ENCODE measurements at places on chromosomes 6 and 20. TPM values are rescaled to one million over a fixed set of nuclear protein-coding genes. Genes with fewer than 3 reads are reported as not detected.

CYP24A1 gene
- total RNA-seq: not detected

EDN1 gene
- 0.56 TPM for total RNA-seq

POM121L2 gene
- total RNA-seq: not detected

PARD6B gene
- 5.7 TPM for total RNA-seq

GSTA2 gene
- not detected for total RNA-seq

PBOV1 gene
- not detected for total RNA-seq

ARMH2 gene
- 2.1 TPM for total RNA-seq

KCNQ2 gene
- total RNA-seq: not detected

- DNase-seq: no peak
These were observed 18.5 kb upstream of the FAM184A start for GRCh38 chr6:119096721-119097565.

DNA sequence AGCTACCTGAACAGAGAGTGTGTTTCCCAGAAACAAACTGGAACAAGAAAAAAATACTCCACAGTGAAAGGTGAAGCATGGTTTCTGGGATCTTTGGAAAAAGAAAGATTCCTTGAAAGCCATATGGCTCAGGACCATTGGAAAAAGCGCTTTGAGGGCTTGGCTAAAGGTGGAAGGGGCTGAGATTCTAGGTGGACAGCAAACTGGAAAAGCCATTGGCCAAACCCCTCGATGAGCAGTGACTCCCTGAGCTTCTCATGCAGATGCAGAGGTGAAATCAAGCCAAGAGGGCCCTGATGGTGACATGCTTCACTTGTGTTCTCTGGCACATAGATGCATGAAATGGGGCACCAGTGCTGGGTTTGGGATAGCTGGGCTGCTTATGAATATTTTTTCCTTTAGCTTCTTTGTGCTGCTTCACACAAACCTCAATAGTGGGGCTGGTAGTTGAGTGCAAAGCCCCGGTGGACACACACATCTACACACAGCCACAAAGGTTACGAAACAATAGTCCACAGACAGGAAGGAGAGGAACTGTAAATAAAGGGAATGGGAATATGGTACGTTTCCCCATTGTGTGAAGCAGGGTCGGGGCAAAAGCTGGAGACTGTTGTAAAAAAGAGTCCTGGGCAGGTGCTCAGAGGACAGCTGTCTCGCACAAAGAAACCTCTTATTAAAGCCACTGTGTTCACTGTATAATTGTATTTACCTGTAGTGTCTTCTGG is 117.8 kb downstream of the FOXA2 start:
- no peak for DNase-seq

GRCh38 chr20:10115021-10115420 is 80.2 kb downstream of the ANKEF1 start:
- no peak for DNase-seq

- DNase-seq: no peak
These were observed 113.7 kb downstream of the DLL1 start for GRCh38 chr6:170176898-170177771.

DNA sequence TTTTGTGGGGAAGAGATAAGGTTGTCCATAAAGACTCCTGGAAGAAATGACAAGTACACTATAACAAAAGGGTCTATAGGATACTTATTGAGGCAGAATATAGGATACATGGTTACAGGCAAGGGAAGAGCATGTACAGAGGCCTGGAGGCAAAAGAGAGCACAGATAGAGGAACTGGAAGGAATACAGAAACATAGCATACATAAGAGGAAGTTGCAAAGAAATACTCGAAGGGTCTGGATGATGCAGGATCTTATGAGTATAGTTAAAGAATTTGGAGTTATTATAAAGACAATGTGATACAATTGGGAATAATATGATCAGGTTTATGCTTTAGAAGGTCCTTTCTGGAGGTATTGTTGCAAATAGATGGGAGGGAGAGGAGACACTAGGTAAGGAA is 592.7 kb upstream of the POU3F2 start:
- DNase-seq: no peak

GRCh38 chr20:18650224-18650623 is 62.4 kb downstream of the DTD1 start:
- no peak for DNase-seq

- no peak for DNase-seq
These were observed 59.6 kb downstream of the ZNF831 start for GRCh38 chr20:59223182-59223601.

DNA sequence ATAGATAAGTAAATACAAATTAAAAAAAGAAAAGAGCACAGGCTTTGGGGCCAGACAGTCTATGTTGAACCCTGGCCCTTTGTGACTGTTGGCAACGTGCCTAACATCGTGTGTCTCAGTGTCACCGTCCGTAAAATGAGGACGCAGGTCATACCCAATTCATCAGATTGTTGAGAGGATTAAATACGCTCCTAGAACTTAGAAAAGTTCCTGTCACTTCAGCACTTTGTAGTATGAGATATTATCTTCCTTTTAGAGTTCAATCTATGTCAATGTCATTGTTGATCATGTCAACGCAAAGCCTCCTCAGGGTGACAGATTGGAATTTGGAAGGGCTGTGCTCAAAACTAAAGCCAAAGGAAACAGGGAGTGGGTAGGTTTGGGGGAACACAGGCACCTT is 21.7 kb downstream of the SERPINB1 start:
- no peak for DNase-seq

- no peak for DNase-seq
These were observed 97.8 kb downstream of the NKAIN2 start for GRCh38 chr6:123901436-123901835.

- no peak for DNase-seq
These were observed 43.4 kb downstream of the RALY start for GRCh38 chr20:34037121-34037520.

DNA sequence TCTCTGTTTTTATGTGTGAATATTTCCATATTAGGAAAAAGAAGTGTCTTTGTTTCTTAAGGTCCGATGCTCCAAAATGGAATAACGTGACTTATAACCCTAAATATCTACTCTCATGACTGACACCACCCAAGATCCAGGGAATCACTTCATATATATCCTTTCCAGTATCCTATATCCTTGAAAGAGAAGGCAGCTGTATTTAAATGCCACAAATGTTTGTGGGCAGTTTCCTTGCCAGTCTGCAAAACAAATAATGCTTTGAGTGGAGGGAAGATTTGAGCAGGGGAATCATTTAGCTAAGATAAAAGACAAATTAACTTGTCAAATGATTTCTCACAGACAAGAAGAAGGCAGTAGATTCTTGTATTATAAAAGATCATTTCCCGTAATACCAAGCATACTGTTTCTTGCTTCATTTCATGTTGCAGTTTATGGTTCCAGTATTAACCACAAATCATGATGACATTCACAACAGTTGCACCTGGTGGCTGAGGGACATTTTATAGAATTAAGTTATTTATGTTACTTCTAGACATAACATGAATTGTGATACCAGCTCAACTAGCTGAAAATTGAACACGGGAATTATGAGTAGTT is 30.0 kb upstream of the FABP7 start:
- no peak for DNase-seq

- no peak for DNase-seq
These were observed 1.1 kb upstream of the PRSS35 start for GRCh38 chr6:83511266-83511665.

DNA sequence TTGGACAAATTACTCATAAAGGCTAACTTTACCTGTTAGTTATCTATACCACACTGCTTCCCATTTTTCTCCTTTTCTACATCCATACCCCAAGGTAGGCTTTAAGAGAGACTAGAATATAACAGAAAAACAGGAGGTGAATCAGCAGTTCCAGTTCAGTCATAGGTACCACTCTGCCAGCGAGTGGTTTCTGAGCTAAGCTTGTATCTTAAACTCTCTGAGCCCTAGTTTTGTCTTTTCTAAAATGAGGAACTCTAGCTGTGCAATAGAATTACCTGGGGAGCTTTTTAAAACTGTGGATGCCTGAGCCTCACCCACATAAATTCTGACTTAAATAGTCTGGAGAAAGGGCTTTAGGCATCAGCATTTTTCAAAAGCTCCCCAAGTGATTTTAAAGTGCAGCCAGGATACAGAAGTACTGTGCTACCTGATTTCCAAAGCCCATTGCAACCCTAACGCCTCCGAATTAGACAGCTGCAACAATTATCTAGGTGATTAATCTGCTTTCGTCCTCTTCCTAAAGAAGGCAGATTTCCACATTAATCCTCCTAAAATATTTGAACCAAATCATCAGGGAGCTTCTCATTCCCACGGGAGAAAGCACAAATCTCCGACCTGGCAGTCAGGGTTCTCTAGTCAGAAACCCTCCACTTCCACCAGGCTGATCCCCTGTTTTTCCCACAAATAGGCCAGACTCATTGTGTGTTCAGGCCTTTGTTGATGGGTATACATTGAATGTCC is 37.4 kb upstream of the RPL7L1 start:
- DNase-seq: no peak

DNA sequence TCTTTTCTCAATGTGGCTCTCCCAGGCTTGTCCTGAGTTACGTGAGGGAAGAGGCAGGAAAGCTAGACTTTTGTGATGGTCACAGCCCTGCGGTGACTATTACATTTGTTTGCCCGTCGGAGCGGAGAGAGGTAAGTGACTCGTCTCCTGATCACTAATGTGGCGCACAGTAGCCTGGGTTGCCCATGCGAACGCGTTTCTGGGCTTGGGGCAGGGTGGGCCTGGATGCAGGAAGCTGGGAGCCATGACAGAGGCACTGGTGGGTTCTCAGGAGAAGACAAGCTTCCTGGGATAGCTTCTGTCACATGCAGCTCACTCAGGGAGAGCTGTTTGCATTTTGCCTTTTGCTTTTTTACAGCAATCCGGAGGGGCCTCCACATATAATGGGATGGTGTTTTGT is 60.6 kb downstream of the IGF2R start:
- no peak for DNase-seq

- no peak for DNase-seq
These were observed 58.7 kb downstream of the BCKDHB start for GRCh38 chr6:80165143-80165542.

DNA sequence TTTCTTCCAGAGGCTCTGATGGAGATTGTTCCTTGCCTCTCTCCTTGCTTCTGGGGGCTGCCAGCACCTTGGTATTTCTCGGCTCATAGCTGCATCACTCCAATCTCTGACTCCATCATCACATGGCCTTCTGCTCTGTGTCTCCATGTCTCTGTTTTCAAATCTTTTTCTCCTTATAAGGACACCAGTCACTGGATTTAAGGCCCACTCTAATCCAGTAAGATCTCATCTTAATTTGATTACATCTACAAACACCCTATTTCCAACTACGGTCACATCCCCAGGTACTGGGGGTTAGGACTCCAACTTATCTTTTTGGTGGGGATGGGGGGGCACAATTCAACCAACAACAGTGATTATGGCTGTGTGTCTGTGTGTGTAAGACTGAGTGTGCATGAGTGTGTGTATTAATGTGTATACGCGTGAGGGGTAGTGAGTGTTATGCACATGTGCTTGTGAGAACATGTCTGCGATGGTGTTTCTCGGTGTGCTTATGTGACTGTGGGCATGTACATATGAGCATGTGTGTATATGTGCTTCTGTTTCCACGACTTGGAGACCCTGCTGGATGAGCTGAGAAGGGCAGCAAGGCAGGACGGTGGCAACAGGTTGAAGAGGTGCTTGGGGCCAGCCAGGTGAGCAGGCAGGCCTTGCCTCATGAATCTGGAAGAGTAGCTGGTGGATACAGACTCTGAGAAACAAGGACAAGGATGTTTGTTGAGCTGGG is 130.5 kb downstream of the MRPL14 start:
- DNase-seq: no peak

DNA sequence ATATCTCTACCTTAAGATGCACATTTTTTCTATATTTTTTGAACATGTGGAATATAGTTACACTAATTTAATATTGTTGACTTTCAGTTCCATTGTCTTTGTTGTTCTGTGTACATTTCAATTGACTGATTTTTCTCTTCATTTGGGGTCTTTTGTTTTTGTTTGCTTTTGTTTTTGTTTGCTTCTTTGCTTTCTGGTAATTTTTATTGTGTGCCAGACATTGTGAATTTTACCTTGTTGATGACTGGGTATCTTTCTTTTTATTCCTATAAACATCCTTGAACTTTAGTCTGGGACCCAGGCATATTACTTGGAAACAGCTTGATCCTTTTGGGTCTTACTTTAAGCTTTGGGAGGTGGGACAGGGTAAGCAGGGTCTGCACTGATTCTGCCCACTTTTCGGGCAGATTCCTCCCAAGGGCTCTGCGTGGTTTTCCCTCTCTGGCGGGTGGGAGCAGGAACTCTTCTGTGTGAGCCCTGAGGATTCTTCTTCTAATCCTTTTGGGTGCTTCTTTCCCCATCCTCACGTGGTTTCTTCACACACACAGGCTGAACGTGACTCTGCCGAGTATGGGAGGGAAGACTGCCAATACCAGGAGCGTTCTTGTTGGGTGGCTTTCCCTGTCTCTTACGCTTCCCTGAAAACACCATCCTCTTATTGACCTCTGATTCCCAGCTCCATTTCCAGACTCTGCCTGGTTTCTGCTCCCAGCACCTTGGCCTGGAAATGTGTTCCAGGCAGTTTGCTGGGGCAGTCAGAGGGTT is 200.5 kb downstream of the ARID1B start:
- no peak for DNase-seq

DNA sequence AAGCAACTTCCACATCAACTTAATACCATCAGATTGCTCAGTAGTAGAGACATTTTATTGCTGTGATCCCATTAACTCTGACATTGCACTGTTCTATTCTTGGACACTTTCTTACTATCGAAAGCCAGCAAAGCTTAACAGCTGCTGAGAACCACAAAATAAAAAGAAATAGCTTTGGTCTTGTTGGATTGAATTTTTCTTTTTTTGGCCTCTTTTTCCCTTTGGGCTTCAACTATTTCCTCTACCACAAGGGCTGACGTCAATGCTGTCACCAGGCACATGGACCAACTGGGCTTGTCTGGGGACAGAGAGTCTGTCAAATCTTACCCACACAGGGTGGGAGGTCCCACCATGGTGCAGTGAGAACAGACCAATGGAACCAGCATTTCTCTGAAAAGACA is 63.4 kb upstream of the ENPP5 start:
- DNase-seq: no peak

DNA sequence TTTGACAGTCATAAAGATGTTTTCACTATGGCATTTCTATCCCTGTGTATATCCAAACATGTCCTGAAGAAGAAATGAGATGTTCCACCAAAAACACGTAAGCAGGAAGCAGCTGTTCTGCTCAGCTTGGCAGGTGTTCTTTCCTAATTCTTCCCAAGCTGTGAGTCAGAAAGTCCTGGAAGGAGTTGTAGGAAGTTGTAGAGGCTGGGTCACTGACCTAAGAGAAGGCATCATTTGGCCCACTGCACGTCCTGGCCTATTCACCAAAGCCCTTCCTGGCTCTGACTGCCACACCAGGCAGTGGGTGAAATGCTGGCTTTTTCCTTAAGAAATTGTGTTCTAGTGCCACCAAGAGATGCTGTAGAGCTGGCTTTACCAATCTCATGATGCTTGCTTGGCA is 40.3 kb downstream of the STX11 start:
- no peak for DNase-seq

- DNase-seq: no peak
These were observed 21.4 kb upstream of the SMOC2 start for GRCh38 chr6:168419569-168419968.

GRCh38 chr6:75418233-75418632 is 75.4 kb downstream of the FILIP1 start:
- no peak for DNase-seq

Data from activated B cell treated with CpG ODN at 0.5 μM for 24 hours (primary cell).